Stimulated activated CD8-positive, alpha-beta memory T cell treated with anti-CD3 and anti-CD28 coated beads, Interleukin-2, amount 100 ng/mL, for 48 hours (primary cell): ENCODE measurements at places on chromosomes 5 and 9.

- no peak for DNase-seq
These were observed 82.2 kb downstream of the CACNA1B start for GRCh38 chr9:137959641-137960411.

DNA sequence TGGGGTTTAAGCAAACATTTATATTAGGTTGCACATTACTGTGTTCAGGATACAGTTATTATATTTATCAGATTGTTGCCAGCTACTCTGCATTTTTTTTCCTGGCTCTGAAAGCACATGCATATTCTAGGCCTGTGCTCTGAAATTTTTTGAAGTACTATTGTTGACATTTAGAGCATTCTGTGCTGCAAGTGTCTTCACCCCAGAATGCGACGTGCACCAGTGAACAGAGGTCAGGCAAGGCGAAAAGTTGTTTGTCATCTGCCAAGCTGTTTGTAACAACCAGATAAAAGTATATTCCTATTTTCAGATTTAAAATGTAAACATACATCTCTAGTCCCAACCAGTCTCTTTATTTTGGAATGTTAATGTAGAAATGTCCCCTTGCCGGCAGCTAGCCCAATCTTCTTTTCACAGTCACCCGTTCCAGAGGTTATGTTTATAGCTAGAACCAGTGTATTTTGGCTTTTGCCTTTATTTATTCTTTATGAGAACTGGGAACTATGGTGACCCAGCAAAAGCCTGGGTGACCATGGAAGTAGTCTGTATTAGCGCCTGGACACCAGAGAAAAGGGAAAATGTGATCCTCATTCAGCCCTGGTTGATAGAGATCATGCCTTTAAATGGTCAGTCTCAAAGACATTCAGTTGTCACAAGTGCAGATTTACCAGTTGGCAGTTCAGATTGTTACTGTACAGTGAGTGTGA is 84.6 kb downstream of the NDUFAF2 start:
- no peak for DNase-seq

DNA sequence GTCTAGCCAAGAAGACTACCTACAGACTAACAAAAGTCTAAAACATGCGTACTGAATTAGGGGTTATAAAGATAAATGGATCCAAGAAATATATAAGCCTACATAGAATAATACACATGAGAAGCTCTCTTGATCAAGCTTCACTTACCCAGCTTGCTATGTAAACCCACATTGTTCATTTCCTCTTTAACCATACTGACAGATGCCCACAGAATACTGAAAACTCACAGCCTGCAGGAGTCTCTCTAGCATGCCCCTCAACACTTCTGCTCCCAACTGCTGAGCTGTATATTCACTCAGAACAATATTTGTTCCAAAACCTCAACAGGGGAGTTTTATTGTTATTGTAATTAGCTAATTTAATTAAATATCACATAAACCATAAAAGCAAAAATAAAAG is 52.4 kb downstream of the RFX3 start:
- no peak for DNase-seq

DNA sequence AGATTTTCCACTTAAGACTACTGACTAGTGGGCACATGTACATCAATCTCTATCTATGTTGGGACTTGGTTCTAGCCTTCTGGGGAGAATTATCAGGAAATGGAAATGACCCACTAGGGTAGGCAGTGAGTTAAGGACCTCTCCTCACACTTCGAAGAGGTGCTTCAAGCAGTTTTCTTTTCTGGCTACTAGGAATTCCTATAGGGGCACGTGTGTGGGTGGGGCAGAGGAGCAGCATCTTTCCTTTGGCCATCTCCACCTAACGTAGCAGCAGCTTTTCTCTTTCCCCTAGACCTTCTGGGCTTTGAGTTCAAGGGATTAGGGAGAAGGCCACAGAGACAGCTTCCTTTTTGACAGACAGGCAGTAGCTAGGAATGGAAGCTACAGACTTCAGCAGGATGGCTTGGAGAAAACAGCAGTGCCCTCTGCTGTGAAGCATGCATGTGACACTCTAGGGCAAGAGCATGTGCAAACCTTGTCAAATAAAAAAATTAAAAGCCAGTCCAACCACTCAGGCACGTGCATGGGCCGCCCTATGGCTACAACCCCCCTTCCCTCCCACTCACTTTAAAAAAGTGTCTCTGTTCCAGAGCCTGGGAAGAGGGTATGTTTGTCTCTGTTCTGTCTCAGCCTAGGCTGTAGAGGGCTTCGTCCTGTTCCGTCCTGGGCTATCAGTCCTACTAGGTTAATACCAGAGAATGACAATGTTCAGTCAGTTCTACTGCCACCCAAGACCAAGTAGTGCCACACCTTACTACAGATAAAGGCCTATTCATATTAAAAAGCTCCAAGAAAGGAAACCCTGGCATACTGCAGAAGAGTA is 8.7 kb upstream of the GFRA3 start:
- DNase-seq: no peak

- no peak for DNase-seq
These were observed 1080.7 kb upstream of the NUDT12 start for GRCh38 chr5:104643320-104643719.

GRCh38 chr5:143705381-143705780 is 106.6 kb upstream of the HMHB1 start:
- no peak for DNase-seq

DNA sequence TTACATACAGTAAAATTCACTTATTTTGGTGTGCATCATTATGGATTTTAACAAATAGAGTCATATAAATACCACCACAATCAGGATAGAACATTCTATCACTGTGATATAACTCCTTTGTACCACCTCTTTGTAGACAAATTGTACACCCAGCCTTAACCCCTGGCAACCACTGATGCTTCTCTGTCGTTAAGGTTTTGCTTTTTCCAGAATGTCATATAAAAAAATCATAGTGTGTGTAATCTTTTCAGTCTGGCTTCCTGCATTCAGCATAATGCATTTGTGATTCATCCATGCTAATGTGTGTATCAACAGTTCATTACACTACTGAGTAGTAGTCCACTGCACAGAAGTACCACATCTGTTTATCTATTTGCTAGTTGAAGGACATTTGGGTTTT is 81.2 kb downstream of the ARSB start:
- DNase-seq: no peak

GRCh38 chr9:119339056-119339455 is 30.2 kb downstream of the BRINP1 start:
- DNase-seq: no peak

- DNase-seq: no peak
These were observed 6.2 kb upstream of the F2R start for GRCh38 chr5:76709762-76710161.

DNA sequence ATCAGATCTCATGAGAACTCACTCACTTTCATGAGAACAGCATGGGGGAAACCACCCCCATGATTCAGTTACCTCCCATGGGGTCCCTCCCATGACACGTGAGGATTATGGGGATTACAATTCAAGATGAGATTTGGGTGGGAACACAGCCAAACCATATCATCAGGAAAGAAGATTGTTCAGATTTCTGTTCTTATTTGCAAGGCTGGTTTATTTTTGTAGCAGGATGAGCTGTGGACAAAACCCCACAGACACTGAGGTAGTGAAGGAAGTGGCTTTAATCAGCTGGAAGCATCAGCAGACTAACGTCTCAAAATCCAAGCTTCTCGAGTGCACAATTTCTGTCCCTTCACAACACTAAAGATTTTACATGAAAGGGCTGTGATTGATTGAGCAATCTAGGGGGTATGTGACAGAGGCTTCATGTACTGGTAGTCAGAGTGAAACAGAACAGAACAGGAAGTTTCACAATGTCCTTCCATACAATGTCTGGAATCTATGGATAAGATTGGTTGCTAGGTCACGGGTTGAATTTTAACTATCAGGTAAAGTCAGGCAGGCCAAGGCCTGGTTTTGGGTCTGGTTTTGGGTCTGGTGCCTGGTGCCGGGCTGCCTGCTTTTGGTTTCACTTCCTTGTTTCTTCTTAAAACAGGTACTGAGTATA is 91.3 kb upstream of the ZNF366 start:
- DNase-seq: no peak

DNA sequence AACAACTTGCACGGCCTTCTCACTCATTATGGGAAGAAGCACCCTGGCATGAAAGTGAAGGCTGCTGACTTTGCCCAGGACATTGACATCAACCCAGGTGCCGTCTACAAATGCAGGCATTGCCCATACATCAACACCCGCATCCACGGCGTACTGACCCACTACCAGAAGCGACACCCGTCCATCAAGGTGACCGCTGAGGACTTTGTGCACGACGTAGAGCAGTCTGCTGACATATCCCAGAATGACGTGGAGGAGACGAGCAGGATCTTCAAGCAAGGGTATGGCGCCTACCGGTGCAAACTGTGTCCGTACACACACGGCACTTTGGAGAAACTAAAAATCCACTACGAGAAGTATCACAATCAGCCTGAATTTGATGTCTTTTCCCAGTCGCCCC is 65.4 kb downstream of the ZNF462 start:
- DNase-seq: no peak

GRCh38 chr5:171578049-171578828 is 158.8 kb downstream of the FGF18 start:
- DNase-seq: no peak

GRCh38 chr5:140109018-140109758 is 4.7 kb upstream of the PURA start:
- no peak for DNase-seq

DNA sequence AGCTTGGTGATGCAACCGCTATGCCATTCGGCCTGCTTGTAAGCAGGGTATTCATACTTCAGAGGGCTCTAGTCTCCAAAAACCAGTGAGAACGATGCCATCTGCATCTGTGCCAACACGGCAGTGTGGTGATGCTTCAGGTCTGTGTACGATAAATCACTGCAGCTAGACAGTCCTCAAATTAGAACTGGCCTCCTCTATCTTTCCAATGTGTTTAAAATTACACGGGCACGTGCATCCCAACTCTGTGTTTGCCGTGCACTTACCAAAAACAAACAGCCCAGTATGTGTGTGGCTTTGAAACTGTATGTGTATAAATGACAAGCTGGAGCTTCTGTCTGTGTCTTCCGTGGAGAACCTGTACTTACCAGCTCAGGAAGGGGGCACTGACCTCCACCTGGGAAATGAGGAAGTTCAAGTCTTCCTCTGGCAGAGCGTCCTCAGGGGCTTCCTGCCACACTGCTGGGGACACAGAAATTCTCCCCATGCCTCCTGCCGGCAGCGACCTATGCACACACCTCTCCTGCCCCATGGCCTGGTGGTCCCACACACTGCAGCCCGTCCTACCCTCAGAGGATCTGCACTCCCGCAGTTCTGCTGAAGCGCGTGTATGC is 12.3 kb downstream of the MED10 start:
- DNase-seq: no peak

- DNase-seq: no peak
These were observed 182.4 kb upstream of the OTULINL start for GRCh38 chr5:14399054-14399692.

DNA sequence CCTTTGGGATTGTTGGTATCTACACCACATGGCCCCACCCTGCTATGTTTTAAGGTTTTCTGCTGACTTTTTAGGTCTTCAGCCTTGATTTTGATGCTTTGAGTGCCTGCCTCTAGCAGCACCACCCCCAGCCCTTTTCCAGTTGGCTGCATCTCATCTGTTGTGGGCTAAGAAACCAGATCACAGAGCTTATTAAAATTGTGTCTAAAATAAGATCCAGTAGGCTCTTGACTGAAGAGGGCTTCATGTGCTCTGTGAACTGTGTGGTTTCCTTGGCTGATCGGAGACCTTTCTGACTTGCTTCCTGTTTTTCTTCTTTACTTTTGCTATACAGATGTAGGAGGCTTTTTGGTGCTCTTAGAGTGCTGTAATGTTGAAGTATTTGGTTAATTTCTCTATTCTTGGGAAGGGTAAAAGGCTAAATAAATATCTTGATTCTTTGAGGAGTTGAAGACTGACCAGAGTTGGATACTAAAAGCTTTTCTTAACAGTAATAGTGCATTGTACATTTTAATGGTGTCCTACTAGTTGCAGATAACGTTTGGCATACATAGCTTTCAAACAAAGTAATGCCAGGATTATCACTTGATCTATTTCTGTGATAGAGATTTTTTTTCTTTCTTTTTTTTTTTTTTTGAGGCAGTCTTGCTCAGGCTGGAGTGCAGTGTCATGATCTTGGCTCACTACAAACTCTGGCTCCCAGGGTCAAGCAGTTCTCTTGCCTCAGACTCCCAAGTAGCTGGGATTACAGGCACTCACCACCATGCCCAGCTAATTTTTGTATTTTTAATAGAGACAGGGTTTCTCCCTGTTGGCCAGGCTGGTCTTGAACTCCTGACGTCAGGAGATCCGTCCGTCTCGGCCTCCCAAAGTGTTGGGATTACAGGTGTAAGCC is 4.5 kb downstream of the UBE2D2 start:
- no peak for DNase-seq

- no peak for DNase-seq
These were observed 19.5 kb downstream of the PHF2 start for GRCh38 chr9:93595861-93596365.

DNA sequence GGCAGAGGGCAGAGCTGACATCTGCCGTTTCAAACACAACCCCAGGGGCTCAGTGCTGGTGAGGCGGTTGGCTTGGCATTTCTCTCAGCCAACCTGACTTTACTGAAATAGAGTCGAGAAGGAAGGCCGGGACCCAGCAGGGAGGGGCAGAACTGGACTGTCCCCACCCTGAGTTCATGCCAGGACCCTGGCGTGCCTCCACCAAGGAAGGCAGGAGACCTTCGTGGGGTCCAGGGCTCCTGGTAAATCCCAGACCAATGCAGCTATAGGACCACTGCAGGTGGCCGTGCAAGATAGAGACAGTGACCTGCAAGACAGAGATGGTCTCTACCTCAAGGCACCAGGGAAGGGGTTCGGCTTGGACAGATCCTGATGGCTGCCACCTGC is 132.9 kb downstream of the ROR2 start:
- no peak for DNase-seq

DNA sequence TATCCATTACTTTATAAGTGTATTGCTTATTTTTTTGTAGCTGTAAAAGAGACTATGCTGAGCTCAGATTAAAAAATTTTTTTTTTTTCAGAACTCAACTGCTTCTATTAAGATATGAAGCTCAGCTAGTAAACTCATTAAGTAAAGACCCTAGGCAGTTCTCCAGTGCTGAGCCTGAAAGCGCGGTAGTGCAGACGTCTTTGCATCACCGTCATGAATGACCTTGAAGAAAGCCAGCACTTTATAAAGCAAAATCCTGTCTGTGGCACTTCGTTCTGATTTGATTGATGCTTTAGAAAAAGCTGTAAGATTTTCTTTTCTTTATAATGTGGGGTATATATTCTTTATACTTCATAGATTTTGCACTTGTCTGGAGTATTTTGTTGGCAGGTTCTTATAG is 105.7 kb downstream of the ATG10 start:
- no peak for DNase-seq

DNA sequence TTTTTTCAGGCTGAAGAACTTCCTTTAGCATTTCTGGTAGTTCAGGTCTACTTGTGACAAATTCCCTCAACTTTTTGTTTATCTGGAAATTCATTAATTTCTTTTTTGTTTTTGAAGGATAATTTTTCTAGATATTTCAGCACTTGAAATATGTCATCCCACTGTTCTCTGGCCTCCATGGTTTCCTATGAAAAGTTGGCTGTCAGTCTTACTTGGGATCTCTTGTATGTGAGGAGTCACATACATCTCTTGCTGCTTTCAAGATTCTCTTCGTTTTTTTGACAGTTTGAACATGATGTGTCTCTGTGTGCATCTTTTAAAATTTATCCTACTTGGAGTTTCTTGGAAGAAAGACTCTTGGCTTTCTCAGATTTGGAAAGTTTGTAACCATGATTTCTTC is 79.5 kb downstream of the RIC1 start:
- no peak for DNase-seq
